ENCODE measurements at places on chromosomes 2 and 18. TPM values are rescaled to one million over a fixed set of nuclear protein-coding genes. Genes with fewer than 3 reads are reported as not detected.

- H3K4me1 ChIP-seq = no peaks in the 10 kb centered on the region
- H3K27ac ChIP-seq = no peak overlapping the region
- no peak overlapping the region for H3K4me3 ChIP-seq
- H3K36me3 ChIP-seq = no peaks in the 10 kb centered on the region
- no peak for DNase-seq
Measured at GRCh38 chr18:76275727-76276313, 219.2 kb downstream of the ZNF516 start.

GRCh38 chr18:45785134-45785533 is 40.3 kb upstream of the SIGLEC15 start:
- no peaks in the 10 kb centered on the region for H3K4me1 ChIP-seq
- no peaks in the 10 kb centered on the region for H3K36me3 ChIP-seq
- H3K27ac ChIP-seq = no peak overlapping the region
- DNase-seq = peak; percentile 17

GRCh38 chr18:45910405-45911023 is 56.6 kb downstream of the EPG5 start:
- H3K4me1 ChIP-seq = no peaks in the 10 kb centered on the region
- no peaks in the 10 kb centered on the region for H3K27me3 ChIP-seq
- H3K36me3 ChIP-seq = peaks cover 30% of the 10 kb centered on the region

DNA sequence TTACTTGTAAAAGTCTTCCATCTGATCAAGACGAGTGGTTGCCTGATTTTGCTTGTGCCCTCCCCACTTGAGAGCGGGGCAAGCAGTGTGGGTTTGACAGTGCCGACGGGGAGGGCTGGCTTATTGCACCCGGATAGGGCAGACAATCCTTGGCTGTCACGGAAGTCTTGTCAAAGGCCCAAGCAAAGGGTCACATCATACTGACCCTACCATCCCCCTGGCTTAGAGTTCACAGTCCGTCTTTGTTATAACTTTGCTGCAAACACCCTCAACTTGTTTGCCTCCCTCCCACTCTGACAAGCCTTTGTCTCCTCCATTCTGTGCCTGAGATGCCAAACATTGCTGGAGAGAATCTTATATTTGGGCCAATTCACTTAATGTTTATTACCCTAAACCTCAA is 165.9 kb upstream of the MSH6 start:
- no peak overlapping the region for H3K27ac ChIP-seq
- H3K27me3 ChIP-seq = no peaks in the 10 kb centered on the region
- H3K4me1 ChIP-seq = no peaks in the 10 kb centered on the region
- H3K4me3 ChIP-seq = no peak overlapping the region

GRCh38 chr18:28961669-28962228 is 784.8 kb upstream of the CDH2 start:
- DNase-seq = no peak
- no peaks in the 10 kb centered on the region for H3K36me3 ChIP-seq
- H3K27me3 ChIP-seq = no peaks in the 10 kb centered on the region
- H3K27ac ChIP-seq = no peak overlapping the region
- no peaks in the 10 kb centered on the region for H3K4me1 ChIP-seq

GRCh38 chr2:208172125-208172524 is 8.7 kb upstream of the CRYGA start:
- peaks cover 4% of the 10 kb centered on the region for H3K4me1 ChIP-seq
- H3K27ac ChIP-seq = no peak overlapping the region
- DNase-seq = no peak
- H3K4me3 ChIP-seq = no peak overlapping the region
- H3K27me3 ChIP-seq = no peaks in the 10 kb centered on the region

GRCh38 chr2:181602017-181602416 is 54.9 kb downstream of the CERKL start:
- peaks cover 3% of the 10 kb centered on the region for H3K4me1 ChIP-seq
- no peak overlapping the region for H3K27ac ChIP-seq
- DNase-seq = no peak

GRCh38 chr2:109545828-109546713 is 67.7 kb downstream of the SEPTIN10 start:
- H3K36me3 ChIP-seq = no peaks in the 10 kb centered on the region
- no peak overlapping the region for H3K27ac ChIP-seq
- no peaks in the 10 kb centered on the region for H3K4me1 ChIP-seq
- no peak overlapping the region for H3K4me3 ChIP-seq
- no peaks in the 10 kb centered on the region for H3K27me3 ChIP-seq
- DNase-seq = peak; percentile 76

GRCh38 chr2:204863336-204863735 is 318.1 kb downstream of the PARD3B start:
- no peak overlapping the region for H3K27ac ChIP-seq
- DNase-seq = no peak
- H3K4me1 ChIP-seq = no peaks in the 10 kb centered on the region
- no peak overlapping the region for H3K4me3 ChIP-seq

GRCh38 chr2:38720613-38721241 is 30.4 kb downstream of the SRSF7 start:
- peak overlapping the region; percentile 78 for H3K27ac ChIP-seq
- no peak for DNase-seq
- H3K4me1 ChIP-seq = peaks cover 75% of the 10 kb centered on the region
- H3K27me3 ChIP-seq = no peaks in the 10 kb centered on the region
- peaks cover 44% of the 10 kb centered on the region for H3K36me3 ChIP-seq

DNA sequence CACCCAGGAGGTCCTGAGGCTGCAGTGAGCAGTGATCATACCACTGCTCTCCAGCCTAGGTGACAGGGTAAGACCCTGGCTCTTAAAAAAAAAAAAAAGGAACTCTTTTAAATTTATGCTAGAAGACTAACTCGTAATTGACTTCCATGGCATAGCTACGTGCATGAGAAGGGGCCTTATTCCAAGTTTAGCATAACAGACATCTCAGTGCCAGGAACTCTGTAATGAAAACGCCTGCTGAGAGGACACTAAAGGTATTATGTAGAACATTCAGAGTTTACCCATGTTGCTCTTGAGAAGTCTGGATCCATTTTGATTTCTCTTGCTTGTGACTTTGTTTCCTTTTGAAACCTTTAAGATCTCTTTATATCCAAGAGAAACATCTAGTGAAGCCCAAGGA is 276.0 kb downstream of the ZNF407 start:
- no peak for DNase-seq
- H3K27ac ChIP-seq = no peak overlapping the region
- H3K4me3 ChIP-seq = no peak overlapping the region
- no peaks in the 10 kb centered on the region for H3K4me1 ChIP-seq

Gene FEV
- total RNA-seq = not detected

Gene IL37
- not detected for total RNA-seq

Gene TTC39C
- total RNA-seq = 28.6 TPM

Gene SNTG2
- total RNA-seq = 0.57 TPM

Gene POTEF
- not detected for total RNA-seq
